Stimulated activated effector memory CD8-positive, alpha-beta T cell treated with anti-CD3 and anti-CD28 coated beads, Interleukin-12 subunit alpha, Interleukin-12 subunit beta, amount 100 ng/mL, for 72 hours (primary cell): ENCODE measurements at places on chromosomes 5 and 9.

DNA sequence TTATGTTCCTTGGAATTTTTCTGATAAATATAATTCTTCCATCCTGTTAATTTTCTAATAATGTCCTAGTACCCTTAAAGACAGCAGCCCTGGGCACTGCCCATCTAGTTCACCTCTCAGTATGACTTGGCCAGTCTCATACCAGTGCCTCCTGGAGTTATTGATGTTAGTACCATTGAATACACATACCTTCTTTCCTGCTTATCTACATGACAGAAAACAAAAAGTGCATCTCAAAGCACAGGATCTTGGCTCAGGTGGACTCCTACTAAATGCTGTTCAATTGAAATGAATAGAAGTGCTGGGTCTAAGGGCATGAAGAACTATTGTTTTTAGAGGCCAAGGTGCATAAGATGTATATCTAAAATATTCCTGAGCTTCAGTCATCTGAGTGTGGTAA lies 669.7 kb downstream of the NR2F1-AS1 start:
- DNase-seq: no peak

DNA sequence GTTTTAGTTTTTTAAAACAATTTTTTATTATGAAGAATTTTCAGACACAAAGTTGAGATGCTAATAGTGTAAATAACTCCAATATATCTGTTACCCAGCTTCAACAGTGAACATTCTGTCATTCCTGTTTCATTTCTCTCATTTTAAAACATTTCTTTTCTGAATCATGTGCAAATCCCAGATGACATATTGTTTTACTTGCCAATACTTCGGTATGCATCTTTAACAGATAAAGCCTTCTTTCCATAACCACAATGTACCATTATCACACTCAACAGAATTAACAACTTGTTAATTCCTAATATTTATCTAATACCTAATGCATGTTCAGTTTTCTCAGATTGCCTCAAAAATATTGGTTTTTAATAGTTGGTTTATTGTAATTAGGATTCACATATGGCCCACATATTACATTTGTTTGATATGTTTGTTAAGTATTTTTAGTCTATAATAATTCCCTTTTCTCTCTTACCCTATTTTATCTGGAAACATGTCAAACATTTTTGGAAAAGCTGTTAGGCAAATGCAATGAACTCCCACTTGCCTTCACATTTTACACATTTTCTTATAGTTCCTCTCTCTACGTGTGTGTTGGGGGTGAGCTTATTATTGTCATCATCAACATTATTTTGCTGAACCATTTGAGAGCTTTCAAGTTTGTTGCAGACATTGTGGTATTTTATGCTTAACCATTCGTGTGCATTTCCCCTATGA lies 58.7 kb upstream of the ANKRD55 start:
- no peak for DNase-seq

DNA sequence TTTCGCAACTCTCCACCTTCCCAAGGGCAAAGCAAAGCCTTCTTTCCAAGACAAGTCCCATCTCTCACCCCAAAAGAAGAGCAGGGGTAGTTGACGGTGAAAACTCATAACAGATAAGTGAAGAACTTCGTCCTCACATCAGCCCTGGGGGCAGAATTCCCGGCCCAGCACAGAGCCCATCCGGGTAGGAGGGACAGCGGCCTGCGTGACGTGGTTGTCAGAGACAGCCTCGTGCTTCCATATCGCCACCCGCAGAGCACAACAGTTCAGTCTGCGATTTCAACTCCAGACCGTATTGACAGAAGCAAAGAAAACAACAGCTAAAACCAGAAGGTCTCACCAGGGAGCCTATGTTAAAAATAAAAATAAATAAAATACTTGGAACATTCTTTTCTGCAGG lies 273.2 kb downstream of the SYK start:
- no peak for DNase-seq

- DNase-seq: no peak
These were observed 132.9 kb downstream of the SIL1 start for GRCh38 chr5:139065306-139065705.

GRCh38 chr5:103247118-103247517 lies 11.4 kb upstream of the MACIR start:
- DNase-seq: no peak

DNA sequence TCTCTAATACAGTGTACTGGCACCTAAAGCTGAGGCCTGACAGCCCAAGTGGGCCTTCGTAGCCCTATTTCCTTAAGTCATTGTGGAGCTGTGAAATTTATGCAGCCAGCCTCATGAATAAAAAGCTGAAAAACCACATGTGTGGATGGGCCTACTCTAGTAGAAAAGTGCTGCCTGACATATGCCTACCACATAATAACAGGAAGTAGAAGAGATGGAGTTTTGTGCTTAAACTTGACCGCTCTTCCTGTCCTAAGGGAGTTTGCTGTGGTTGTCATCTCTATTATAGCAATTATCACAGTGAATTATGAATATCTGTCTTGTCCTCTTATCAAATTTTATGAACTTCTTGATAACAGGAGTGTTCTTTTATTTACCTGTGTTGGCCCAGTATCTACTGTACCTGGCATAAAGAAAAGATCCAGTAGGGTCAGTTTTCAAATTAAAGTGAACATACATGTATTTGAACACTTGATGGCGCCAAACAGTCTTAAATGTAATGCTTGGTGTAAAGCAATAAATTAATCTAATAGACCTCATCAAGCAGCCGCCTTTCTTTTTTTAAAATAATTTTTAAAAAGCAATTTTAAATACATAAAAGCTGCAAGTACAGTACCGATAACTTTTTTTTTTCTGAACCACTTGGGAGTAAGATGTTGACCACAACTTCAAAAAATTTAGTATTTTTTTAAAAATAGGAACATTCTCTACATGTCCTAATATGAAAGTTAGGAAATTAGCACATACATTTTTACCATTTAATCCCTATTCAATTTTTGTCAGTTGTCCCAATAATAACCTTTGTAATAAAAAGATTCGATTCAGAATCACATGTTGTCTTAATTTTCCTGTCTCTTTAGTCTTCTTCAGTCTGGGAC lies 51.0 kb downstream of the FKTN start:
- DNase-seq: no peak

DNA sequence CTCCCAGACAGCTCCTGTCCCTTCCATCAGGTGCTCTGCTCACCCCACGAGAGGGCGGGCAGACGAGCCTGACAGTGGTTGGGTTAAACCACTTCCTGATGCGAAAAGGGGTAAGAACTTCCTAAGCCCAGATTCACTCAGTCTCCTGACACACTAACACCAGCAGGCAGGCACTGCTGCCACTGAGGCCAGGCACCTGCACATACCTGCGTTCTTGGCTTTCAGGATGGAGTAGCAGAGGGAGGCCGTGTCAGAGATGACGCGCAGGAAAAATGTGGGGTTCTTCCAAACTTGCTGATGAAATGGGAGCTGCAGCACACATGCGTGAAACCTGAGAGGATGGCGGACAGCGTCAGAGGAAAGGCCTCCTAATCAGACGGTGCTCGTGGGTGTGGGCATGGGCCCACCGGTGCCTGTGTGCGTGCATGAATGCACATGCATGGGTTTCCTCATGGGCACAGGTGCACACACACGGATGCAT lies 29.9 kb downstream of the SLC6A18 start:
- no peak for DNase-seq

DNA sequence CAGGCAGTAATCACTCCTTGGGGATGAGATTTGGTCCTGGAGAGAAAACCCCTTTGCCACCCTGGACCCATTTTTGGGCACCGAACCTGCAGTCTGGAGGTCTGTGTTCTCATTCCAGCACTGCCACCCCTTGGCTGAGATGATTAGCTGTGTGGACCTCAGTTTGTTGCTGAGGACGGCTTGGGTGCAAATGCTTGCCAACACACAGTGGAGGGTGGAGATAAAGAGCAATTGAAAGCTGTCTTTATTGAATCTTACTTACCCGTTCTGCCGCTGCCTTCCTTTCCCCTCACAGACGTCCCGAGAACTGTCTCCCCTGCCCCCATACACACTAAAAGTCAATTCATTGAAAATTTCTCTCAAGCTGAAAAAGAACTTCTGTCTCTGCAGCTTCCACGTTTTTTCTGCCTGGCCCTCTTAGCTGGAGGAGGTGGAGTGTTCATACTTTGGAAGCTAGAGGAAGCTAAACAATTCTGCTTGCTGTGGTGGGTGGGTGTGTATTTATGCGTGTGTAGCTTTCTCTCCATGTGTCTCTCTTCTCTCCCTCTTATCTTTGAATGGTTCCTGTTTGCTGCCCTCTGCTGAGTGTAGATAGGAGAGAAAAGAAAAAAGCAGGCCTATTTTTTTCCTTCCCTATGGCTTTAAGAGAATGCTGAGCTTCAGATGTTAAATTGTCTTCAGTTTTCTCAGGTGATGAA lies 6.6 kb downstream of the GALNT10 start:
- no peak for DNase-seq

GRCh38 chr9:117247266-117247665 lies 167.6 kb downstream of the ASTN2 start:
- DNase-seq: no peak

- DNase-seq: no peak
These were observed 35.2 kb upstream of the PIK3R1 start for GRCh38 chr5:68180121-68181038.

DNA sequence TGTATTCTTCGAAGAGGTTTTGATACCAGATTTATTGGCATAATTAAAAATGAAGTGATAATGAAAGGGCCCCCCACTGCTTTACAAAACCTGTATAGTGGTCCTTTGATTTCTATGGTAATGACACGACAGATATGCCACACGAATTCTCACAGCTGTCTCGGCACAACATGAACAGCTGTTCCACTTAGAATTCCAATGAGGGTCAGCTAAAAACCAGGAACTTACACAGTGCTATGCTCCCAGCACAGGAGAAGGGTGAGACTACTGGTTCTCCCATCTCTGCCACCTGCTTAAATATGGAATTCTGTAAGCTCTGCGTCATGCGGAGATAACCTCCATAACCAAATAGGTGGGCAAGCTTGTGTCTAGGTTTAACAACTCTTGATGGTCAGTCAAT lies 183.0 kb upstream of the EFNA5 start:
- DNase-seq: no peak

- DNase-seq: peak; percentile 83
These were observed 13.1 kb downstream of the HMHB1 start for GRCh38 chr5:143824851-143825720.

DNA sequence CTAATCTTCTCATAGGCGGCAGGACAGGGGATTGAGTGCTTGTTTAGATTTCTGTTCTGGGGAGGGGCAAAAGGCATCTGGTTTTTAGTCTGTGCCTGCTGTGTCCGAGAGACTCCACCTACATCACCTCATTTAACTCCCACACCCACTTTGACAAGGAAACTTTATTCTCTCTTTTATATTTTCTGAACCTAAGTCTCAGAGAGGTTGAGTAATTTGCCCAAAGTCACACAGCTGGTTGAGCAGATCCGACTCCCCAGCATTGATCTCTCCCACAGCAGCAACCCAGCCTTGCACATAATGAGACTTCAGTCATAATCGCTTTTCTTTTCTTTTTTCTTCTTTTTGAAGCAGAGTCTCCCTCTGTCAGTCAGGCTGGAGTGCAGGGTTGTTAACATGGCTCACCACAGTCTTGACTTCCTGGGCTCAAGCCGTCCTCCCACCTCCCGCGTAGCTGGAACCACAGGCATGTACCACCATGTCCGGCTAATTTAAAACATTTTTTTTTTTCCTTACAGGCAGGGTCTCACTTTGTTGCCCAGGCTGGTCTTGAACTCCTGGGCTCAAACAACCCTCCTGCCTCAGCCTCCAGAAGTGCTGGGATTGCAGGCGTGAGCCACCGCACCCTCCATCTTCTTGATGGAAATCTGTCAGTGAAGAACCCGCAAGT lies 36.5 kb upstream of the ANKRD33B start:
- DNase-seq: no peak

GRCh38 chr9:35696520-35697215 lies 6.9 kb upstream of the TPM2 start:
- DNase-seq: peak; percentile 45

DNA sequence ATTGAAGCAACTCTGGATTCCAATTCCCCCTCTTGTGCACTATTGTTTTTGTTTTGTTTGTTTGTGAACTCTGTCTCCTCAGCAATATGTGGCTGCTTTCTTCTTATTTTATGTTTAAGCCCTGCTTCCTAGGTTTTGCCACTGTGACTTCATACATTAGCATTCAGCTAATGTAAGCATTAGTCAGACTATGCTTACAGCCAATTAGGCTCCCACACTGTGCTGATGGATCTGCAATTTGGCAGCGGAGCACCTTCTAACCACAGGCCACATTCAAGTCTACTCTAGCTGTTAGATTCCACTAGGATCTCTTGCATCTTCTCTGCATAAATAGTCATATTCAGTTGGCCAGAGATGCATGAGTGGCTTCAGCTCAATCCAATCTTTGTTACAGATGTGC lies 9.6 kb upstream of the BICD2 start:
- DNase-seq: no peak

DNA sequence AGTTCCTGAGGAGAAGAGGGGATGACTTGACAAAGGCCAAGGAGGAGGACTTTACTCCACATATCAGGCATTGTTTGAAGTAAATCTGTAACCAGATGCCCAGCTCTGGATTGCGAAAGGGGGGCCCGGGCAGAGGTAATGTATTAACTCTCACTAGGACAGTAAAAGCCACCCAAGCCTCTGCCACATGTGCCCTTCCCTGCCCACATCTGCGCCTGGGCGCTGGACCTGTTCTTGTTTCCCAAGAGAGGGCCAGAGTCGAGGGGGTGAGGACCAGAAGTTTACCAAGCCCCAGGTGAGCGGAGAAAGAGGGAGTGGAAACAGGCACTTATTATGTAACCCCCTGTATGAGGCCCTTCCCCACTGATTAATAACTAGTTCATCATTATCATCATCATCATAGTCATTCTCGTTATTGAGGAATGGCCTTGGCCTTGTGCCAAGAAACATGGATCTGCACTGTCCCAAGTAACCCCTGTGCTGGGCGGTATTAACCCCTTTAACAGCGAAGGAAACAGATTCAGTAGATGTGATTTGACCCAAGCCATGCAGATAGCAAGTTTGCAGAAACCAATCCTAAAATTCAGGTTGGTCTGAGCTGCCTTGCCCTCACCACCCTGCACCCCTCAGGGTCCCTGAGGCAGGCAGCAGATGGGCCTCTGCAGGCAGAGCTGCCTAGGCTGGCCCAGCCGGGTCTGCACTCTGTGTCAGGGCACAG lies at the start of gene SLC23A1:
Gene SLC23A1 (minus strand): TSS at position 23 of the 718 bp plus-strand sequence. CDS start 44 bp downstream, outside the sequence.
- DNase-seq: no peak

DNA sequence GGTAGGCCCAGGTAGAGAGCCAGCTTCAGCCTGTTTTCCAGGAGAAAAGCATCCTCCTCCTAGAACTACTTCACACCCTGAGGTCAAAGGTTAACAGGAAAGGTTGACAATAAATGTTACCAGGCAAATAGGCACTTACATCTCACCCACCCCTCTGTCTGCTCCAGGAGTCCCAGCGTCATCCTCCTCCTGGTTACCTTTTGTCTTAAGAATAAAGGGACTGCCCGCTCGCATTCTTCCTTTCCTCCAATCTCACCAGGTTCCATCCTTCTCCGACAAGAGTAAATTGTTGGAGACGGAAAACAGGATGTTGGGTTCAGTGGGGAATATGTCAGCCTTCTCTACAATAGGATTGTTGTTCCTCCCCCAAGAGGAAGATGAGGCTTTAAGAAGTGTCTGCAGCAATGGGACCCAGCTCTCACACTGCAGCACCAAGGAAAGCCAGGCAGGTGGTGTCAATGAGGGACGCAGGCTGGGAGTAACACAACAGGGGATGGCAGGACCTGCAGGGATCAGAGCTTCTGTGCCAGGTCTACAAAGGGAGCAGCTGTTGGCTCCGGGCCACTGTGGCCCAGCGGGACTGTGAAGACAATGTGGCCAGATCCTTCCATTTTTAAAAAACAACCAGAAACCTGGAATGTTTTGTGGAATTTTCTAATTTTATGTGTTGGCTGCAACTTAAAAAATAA lies 29.0 kb downstream of the FAT2 start:
- DNase-seq: no peak
